KG1 (cell line): ENCODE measurements at places on chromosomes 5 and 9.
A peak's percentile ranks its signal among the peaks of the same experiment; 100 is the strongest.

GRCh38 chr5:92119110-92119509 lies 736.0 kb upstream of the ARRDC3 start:
- DNase-seq, result no peak

DNA sequence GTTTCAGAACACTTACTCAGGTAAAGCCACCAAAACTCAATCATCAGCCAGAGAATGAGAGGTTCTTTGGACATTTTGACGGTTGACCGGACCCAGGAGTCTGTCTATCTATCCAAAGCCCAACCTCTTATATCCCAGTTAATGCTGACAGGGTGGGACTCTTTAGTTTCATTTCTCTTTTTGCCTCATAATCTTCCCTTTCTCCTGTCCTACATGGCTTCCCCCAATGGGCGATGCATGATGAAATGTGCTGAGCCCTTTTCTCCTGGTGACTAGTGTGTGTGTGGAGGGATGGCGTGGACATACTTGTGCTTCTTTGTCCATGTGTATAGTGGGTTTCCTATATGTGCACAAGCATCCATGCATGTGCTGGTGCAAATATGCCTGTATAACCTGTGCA lies at the start of gene TIMD4:
Gene TIMD4 (minus strand): TSS at position 102 of the 400 bp plus-strand sequence. CDS start 28 bp downstream, at position 74.
- no peak for DNase-seq

DNA sequence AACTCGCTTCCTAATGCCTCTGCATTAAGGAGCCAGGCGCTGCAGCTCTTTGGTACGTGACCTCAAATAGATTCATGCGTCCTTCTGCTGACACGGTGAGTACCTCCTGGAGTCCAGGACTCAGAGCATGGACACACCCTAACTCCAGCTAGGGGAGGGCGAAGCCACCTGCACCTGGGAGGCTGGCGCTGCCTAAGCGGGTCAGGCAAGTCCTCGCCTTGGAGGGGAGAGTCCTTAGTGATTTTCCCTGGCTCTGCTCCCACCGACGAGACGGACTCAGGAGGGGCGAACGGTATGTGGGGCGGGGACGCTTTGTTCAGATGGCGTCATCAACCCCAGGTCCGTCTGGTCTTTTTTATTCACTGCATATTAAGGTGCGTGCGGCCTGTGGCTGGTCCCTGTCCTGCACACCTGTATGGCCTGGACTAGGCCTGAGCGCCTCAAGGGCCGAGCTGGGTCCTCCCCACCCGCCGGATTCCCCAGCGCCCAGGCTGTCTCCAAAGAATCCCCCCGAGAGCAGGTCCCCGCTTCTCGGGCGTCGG lies 50.3 kb downstream of the NSUN2 start:
- no peak for DNase-seq

GRCh38 chr9:84718476-84718875 lies 48.9 kb downstream of the NTRK2 start:
- no peak for DNase-seq

DNA sequence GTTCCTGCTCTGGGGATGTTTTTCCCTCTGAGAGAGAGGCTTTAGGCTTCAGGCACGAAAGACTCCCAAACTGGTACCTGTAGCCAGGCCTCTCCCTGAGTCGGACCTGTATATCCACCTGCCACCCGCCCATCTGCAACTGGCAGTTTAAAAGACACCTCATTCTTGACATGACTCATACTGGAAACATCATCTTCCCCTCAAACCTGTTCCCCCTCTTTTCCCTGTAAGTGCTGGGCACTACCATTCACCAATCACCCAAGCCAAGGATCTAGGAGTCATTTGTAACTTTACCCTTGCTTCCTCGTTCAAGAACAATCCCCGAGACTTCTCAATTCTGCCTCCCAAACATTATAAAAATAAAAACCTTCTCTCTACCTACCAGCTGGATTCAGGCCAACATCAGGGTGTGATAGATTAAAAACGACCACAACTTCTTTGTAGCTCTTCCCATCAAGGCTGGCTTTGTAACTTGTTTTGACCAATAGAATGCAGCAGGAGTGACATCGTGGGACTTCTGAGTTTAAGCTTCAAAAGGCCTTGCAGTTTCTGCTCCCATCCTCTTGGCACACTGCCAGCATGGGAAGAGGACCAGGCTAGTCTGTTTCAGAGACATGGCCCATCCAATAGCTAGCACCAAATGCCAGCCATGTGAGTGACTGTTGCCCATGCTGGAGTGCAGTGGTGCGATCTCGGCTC lies 1.8 kb upstream of the WDR31 start:
- DNase-seq, result no peak

GRCh38 chr9:98879963-98880310 lies 63.8 kb upstream of the COL15A1 start:
- DNase-seq, result no peak

DNA sequence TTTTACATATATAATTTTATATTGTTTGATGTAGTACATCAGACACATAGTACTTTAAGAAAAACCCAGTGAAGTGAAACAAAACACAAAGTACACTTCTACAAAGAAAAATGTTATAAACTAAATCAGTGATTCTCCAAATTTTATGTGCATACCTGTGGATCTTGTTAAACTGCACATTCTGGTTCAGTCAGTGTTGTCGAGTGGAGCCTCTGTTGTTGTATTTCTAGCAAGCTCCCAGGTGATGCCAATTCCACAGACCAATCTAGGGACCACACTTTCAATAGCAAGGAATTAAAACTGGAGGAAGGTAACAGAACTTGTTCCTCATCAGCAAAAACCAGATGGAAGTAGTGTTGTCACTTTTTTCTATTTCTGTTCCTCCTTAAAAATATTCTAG lies 183.8 kb upstream of the CD180 start:
- DNase-seq, result no peak

- no peak for DNase-seq
These were observed 156.4 kb upstream of the FTMT start for GRCh38 chr5:121695307-121695706.

DNA sequence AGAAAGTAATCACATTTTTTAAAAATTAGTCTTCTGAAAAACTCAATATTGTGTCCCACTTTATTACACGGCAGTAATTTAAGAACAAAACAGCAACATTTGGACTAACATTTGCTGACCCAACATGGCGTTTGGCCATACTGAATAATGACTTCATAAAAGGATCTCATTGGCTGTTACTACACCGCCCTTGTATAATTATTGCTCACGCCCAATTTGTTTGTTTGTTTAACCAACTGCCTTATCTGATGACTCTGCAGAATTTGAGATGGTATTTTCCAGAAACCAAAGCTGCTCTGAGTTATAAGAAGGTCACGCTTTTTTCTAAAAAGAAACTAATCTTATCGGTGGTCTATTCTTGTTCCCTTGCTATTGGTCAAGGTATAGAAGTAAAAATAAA lies 200.2 kb upstream of the TARS1 start:
- no peak for DNase-seq

DNA sequence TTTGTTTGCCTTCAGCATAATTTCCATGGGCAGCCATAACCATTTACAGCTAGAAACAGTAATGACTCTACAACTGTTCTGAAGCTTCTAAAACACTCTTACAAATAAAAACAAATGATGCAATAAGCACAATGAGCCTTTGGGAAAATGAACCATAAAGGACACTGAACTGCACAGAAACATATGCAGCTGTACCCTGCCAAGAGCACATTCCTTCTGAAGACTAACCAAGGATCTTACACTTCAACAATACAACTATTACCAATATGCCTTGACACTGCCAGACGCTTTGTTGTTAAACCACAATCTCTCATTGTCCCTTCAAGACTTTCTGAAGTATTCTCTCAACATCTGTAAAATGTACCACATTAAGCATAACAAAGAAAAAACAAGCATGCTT lies 104.2 kb upstream of the HMHB1 start:
- no peak for DNase-seq

DNA sequence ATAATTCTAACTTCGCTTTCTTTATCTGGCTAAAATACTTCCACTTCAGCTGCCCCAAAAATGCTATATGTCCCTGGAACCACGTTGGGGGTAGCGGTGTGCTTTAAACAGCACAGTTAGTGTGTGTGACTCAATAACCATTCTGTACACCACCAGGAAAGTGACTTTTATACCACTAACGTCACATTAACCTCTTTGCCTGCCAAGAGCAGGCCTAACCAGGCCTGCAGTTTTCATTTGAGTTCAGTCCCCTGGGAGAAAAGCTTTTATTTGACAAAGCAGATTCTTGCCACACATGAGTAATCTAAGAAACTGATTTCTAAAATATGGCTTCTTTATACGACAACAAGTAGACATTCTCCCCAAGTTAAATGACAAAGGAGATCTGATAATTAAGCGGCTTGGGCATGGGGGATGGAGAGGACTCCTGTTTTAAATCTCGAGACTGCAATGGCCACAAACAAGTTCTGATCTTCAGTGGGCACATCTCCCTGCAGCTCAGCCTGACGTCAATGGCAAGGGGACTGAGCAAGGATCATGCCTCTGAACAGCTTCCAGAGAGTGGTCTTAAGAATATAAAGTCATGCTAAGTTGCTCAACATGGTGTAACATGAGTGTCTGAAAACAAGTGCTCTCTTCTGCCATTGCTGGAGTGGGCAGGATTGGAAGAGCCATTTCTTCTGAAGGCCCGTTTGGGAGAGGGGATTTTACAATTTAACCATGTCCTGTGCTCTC lies 91.8 kb downstream of the GLIS3 start:
- DNase-seq, result no peak

DNA sequence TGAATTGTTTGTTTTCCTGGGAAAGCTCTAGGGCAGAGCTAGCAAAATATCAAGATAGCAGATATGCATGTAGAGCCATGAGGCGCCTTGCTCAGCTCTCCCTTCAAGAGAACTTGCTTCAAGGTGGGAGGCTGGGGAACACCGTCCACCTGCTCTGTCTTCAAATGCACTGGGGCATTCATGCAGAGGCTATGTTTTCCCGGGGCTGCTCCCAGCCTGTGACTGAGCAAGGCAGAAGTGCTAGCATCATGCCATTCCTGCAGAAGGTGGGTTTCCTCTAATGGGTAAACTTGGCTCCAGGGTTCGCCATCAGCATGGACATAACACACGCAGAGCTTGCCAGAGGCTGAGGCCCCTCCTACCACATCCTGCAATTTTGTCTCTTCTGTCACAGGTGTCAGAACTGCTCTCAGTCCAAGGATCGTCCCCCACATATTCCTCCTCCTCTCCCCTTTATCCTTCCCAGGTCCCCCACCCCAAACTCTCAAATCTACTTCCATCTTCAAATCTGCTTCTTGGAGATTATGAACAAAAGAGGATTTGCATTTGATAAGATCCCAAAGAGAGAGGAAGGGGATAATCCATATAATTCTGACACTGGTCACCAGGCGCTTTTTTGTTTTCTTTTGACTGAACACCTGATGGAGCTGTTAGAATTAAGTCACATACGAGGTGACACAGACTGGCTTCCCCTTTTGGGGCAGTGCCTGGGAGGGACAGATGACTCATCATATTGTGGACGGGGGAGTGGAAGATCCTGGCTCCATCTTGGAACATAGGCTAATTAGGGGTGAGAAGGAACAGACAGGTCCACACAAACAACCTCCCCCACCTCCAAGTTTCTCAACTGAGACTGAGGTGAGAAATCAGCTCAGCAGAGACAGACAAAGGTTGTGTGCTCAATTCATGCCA lies 85.0 kb upstream of the TAF11L2 start:
- no peak for DNase-seq

GRCh38 chr5:176466245-176466871 lies 18.2 kb downstream of the FAF2 start:
- DNase-seq, result no peak

DNA sequence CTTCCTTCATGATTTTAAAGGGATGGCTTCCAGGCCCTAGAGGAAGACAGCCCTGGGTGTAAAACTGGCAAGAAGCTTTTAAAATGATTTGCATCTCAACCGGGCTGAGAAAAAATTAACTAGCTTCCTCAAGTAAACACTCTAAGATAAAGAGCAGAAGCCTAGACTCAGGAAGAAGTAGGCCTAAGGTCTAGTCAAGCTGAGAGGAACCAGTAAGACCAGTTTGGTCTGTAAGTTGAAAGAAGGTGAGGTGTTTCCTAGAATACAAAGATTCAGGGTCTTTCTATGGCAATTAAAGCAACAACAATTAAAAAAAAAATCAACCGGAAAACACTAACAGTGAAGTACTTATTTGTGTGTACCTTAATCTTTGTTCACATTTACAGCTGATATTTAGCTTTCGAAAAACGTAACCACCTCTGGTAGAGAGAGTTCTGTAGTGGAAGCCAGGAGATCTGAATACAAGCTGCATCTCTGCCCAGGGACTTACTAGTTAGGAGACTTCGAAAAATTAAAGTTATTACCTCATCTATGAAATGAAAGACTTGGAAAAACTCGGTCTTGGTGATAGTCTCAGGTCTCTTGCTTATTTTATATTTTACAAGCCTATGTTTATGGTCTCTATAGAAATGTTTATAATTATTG lies 75.7 kb downstream of the TUSC1 start:
- no peak for DNase-seq

DNA sequence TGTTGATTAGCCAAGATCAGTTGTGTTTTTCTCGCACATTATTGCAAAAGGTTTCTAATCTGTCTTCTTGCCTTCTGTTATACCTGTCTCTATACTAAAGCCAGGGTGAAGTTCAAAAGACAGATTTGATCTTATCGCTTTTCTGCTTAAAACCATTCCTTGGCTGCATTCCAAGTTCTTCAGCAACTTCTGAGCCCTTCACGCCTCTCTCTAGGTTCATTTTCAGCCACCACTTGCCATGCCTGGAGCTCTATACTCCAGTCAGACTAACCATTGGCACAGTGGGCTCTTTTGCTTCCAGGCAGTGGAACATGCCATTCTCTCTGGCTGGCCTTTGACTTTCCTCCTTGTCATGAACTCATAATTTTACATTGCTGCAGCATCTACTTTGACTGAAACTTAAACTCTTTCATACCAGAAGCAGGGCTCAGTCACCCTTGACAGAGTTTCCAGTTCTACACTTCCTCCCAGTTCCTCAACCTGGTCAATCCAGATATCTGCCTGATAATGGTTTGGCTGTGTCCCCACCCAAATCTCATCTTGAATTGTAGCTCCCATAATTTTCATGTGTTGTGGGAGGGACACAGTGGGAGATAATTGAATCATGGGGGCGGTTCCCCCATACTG lies 114.4 kb downstream of the SLC12A2 start:
- DNase-seq, result no peak

- no peak for DNase-seq
These were observed 174.8 kb downstream of the SLF1 start for GRCh38 chr5:94793113-94793815.

GRCh38 chr9:69295872-69296552 lies 29.0 kb upstream of the ENTREP1 start:
- no peak for DNase-seq

- DNase-seq, result no peak
These were observed 74.0 kb downstream of the MACROH2A1 start for GRCh38 chr5:135324897-135325650.

DNA sequence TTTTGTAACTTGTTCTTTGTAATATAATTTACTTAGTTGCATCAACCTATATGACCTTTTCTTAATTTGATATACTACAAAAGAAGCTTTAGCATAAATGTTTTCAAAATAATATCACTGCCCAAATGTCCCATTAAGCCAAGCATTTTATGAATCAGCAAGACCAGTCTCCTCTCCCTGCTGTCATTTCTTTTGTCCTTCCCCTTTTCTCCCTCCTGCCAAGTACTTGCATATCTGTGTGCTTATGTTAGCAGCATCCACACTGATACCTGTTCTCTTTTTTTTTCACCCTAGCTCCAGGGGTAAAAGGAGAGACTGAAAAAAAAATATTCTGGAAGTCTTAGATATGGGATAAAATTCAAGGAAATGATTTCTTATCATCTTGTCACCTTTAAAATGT lies 69.7 kb downstream of the ZSWIM6 start:
- peak; percentile 5 for DNase-seq
